ENCODE measurements at places on chromosomes 1 and 21. TPM values are rescaled to one million over a fixed set of nuclear protein-coding genes. Genes with fewer than 3 reads are reported as not detected.

SAMD11 gene
- 3.8 TPM for total RNA-seq

TMPRSS3 gene
- not detected for total RNA-seq

EVA1B gene
- 199 TPM for total RNA-seq

SYNC gene
- total RNA-seq = 43.7 TPM

LRRN2 gene
- 0.26 TPM for total RNA-seq

LINGO4 gene
- not detected for total RNA-seq

C21orf91 gene
- 13.6 TPM for total RNA-seq

UBL4B gene
- total RNA-seq = not detected

DNA sequence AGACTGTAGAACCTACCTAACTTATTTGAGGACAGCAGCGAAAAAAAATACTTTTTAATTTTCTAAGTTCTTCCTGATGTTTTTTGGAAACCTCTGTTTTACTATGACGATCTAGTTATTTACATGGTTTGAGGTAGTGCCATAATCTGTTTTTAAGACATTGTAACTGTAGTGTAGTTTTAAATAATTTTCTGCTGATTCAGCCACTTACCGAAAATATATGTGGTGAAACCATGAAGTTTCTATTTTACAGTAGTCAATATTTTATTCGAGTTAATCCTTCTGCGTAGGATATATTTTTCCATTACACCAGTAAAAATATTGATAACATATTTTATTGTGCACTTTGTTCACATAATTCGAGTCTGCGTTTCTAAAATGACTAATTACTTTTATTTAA lies 121.7 kb upstream of the RRP15 start:
- DNase-seq = no peak

- no peak for DNase-seq
Measured at GRCh38 chr1:202017749-202018467, 7.5 kb downstream of the ELF3 start.

- DNase-seq = no peak
Measured at GRCh38 chr1:41319106-41319755, 42.0 kb upstream of the FOXO6 start.

GRCh38 chr1:201217146-201217545 lies 26.5 kb downstream of the IGFN1 start:
- DNase-seq = no peak

DNA sequence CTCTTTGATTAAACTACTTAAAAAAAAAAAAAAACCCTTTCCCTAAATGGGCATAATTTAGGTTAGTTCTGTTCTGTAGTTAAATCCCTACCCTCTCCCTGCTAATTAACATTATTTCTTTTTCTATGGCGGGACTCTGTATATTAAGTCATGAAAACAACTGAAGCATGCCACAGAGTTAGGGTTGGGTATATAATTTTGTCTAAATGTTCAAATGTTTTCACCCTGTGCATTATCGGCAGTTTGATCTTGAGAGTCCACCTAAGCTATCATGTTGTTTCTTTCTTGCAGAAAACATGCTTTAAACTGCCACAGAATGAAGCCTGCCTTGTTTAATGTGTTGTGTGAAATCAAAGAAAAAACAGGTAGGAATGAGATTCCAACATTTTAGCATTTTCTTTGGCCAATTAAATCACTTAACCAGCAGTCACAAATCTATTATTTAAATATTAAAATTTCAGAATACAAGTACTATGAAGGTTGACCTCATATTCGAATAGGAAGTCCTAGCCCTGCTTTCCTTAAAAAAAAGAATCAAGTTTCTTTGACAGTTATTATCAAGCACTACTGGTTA lies 4.0 kb downstream of the PBX1 start:
- DNase-seq = peak; percentile 13

- DNase-seq = no peak
Measured at GRCh38 chr1:89201106-89201794, 2.5 kb upstream of the GBP4 start.

DNA sequence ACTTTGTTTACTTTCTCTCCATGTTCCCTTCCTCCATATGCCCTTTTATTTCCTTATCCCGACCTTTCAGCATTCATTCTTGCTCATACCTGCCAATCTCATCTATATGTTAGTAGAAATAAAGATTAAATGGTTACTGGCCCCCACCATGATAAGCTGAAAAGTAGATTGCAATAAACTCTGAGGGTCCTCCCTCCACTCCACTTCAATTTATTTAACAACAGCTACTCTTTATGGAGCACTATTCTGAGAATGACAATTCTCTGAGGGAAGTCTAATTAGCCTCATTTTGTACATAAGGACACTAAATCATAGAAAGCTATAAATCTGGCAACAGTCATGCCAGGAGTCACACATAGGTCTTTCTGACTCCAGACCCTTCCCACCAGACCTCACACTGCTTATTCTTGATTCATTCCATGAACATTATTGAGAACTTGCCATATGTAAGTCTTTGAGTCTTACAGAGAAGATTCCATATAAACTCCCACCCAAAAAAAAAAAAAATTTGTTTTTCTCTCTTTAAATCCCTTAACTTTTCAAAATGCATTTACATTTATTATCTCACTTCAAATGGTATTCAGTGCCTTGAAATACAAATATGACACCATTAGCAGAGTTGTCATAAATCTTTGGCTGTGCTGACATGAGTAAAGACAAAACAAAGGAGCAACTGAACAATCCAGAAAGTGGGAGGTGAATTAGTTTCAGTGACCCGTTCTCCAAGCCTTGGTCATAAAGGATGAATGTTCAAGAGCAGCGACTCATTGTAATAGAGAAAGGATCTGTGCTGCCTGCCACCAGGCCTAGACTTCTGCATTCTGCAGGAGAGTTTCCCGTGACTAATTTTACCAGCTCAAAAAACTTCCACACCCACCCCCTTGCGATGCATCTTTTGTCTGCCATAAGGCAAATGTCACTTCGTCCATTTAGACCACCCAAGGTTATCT lies 28.5 kb downstream of the PALMD start:
- DNase-seq = no peak

- no peak for DNase-seq
Measured at GRCh38 chr1:41417746-41418145, 56.5 kb downstream of the FOXO6 start.

GRCh38 chr1:174448974-174449373 lies 1.2 kb downstream of the GPR52 start:
- peak; percentile 81 for DNase-seq

DNA sequence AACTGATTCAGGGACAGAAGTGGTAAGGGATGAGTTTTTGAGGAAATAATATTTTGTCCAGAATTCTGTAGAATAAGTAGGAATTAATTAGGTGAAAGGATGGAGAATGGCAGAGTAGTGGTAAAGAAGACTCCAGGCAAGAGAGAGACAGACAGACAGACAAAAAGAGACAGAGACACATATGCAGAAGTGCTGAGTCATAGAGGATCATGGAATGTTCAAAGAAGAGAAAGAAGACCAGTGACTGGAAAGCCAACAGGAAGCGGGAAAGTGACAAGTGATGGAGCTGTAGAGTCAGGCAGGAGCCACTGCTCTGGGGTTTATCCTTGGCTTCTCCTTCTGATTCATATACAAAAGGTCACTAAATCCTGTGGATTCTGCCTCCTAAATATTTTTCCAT lies 85.9 kb downstream of the UROD start:
- DNase-seq = no peak

- no peak for DNase-seq
Measured at GRCh38 chr1:19438516-19439195, 46.7 kb downstream of the CAPZB start.

DNA sequence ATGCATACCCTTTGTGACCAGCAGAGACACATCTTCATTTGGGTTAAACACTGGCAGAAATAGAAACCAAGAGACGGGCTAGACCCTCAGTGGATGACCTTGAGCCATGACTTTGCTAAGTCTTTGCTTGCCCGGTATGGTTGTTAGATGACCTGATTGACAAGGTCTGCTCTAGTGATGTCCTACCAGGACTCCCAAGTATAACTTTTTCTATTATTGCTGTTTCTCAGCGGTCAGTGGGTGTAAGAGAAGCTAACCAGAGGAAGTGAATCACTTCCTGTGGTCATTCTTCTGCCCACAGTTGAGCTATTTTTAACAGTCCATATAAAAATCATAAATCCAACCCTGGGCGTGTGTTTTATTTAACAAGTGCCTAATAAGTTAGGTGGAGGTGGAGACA lies 126.2 kb upstream of the ETS2 start:
- peak; percentile 85 for DNase-seq

GRCh38 chr1:43292216-43292615 lies 6.8 kb upstream of the C1orf210 start:
- no peak for DNase-seq

DNA sequence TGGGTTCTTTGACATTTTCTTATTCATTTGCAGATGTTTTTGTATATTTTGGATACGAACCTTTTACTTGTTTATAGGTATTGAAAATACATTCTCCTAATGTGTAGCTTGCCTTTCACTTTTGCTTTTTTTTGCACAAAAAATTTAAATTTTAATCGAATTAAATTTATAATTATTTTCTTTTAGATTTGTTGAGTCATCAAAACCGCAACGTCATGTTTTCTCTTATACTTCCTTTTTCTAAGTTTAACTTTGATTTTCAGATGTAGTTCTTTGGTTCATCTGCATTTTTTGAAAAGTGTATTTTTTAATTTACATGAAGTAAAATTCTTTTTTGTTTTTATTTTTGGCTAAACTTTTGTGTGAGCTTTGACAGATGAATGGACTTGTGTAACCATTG lies 243.7 kb upstream of the DPYD start:
- no peak for DNase-seq

- DNase-seq = no peak
Measured at GRCh38 chr1:209807509-209807908, 1.6 kb upstream of the IRF6 start.

DNA sequence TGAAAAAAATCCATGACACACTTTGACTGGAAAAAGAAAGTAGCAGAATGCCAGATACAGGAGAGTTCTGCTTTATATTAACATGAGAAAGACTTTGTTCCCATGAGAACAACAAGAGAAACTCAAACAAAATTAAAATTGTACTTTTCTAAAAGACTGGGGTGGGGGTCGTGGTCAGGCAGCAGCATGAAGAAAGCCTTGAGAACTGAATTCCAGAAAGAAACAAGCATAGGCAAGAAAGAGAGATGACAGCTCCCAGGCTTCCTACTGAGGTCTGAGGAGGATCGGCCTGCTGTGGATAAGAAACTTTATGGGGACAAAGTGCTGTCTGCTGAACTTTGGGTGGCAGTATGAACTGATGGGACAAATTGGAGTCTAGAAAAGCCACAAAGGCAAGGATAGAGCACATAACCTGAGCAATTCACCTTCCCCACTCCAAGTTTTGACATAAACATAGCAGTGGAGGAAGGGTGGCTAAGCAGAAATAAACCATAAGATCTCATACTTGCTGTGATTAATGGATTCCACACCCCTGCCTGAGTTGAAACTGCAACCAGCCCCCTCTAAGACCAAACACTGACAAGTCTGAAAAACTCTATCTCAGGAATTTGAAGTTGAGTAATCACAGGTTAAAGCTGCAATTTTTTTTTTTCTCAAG lies 43.7 kb downstream of the COL6A1 start:
- no peak for DNase-seq

GRCh38 chr21:28799926-28800325 lies 192.8 kb downstream of the LTN1 start:
- no peak for DNase-seq

DNA sequence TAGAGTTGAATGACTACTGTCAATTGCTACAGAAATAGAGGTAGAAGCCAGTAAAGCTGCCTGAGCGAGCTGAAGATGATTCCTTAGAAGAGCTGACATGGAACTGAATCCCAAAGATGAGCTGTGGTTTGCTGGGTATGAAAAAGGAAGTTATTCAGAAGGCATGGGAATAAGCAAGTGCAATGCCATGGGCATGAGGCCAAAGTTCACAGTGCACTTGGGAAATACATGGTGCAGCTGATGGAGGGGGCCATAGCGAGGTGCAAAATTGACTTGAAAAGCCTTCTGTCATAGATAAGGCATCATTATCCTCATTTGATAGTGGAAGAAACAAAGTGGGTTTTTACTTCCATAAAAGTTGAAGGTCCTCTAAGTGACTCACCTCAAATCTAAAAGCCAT lies 88.6 kb downstream of the NEK7 start:
- no peak for DNase-seq

DNA sequence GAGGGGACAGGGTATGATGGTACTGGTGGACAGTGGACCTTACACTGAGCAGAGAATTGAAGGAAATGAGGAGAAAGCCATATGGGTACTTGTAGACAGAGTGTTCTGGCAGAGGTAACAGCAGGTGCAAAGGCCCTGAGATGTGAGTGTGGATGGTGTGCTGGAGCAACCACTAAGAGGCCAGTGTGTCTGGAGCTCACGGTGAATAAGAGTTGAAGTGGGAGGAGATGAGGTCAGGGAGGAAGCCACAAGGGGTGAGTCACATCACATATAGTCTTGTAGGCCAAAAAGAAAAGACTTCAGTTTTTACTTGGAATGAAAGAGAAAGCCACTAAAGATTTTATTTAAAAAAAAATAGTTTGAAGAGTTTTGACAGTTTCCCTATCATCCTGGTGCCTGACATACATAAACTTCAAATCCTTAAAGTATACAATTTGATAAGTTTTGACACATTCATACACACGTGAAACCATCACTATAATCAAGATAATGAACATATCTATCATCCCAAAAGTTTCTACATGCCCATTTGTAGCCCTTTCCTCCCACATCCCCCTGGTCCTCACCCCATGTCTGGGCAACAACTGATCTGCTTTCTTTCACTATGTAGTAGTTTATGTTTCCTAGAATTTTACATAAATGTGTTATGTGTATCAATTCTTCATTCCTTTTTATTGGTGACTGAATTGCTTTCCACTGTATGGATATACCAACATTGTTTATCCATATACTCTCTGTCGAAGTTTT lies 148.4 kb downstream of the GPATCH2 start:
- DNase-seq = peak; percentile 69

DNA sequence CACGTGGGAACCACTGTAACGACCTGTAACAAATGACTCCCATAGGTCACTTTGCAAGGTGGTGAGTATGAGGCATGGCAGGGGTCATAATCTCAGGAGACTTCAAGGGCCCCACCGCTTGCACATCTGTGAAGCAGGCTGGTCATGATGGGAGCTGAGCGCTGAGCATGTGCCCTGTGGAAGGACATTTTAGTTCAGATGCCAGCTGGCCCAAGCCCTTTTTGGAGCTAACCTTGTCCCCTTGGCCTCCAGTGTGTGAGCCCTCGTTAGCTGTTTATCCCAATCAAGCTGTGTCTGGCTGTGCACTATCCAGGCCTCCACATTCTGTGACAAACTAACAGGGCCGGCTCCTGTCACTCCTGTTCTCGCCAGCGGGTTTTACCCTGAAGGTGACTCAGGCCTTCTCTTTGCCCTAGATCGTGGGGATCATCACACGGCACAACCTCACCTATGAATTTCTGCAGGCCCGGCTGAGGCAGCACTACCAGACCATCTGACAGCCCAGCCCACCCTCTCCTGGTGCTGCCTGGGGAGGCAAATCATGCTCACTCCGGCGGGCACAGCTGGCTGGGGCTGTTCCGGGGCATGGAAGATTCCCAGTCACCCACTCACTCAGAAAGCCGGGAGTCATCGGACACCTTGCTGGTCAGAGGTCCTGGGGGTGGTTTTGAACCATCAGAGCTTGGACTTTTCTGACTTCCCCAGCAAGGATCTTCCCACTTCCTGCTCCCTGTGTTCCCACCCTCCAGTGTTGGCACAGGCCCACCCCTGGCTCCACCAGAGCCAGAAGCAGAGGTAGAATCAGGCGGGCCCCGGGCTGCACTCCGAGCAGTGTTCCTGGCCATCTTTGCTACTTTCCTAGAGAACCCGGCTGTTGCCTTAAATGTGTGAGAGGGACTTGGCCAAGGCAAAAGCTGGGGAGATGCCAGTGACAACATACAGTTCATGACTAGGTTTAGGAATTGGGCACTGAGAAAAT lies 7.6 kb downstream of the NPPA start:
- DNase-seq = no peak

GRCh38 chr1:45804669-45804969 lies 1.2 kb downstream of the MAST2 start:
- no peak for DNase-seq

- DNase-seq = no peak
Measured at GRCh38 chr1:68268896-68269483, 36.7 kb upstream of the WLS start.

All from fibroblast of lung (primary cell).